Suppressor macrophage treated with lipopolysaccharide for 1 hour (primary cell): ENCODE measurements at places on chromosomes 4 and X.

GRCh38 chr4:7252510-7253340, 60.4 kb downstream of the SORCS2 start:
- DNase-seq: no peak

- DNase-seq: no peak
These were observed 420.5 kb downstream of the TLL1 start for GRCh38 chr4:166293556-166293955.

DNA sequence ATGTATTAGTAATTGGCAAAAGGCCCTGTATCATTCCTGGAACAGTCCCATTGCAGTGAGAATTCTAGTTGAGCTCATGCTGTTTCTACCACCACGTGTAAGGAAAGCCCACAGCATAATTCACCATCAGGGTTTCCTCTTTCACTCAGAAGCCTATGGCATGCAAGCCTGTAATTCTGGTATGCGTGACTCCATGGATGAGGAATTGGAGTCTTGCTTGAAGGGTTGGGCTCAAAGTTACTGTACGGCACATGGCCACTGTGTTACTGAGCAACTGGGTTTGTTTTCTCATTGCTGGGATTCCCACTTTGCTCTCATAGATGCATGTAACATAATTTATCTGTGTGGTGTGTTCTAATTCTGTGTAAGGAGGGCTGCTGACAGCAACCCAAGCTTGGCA, 132.3 kb upstream of the NR3C2 start:
- DNase-seq: no peak

- DNase-seq: no peak
These were observed 72.3 kb downstream of the IGSF1 start for GRCh38 chrX:131216828-131217227.

GRCh38 chrX:135421932-135422809, at the start of gene SMIM10L2A:
TSS of gene SMIM10L2A (plus strand) at chrX:135421944. CDS start at chrX:135422132, 188 bp downstream.
- no peak for DNase-seq

- no peak for DNase-seq
These were observed 113.9 kb upstream of the VAMP7 start for GRCh38 chrX:155767051-155767875.

- DNase-seq: no peak
These were observed 15.8 kb upstream of the GAGE10 start for GRCh38 chrX:49287665-49288064.

DNA sequence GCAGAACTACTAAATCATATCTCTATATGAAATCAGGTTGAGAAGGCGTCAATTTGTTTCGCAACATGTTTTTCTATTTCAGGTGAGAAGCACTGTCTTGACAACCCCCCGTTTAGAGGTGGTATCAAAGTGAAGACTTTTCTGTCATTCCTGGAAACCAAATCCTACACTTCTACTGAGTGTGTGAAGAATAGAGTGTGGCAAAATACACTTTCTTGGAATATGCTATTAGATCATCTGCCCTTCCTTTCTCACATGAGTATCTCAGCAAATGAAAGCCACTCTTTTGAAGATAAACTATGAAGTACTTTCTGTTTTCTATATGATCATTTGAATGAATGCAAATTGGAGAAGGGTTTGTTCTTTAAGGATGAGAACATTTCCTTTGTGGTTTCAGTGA, 174.0 kb upstream of the FMR1 start:
- DNase-seq: peak; percentile 19

- DNase-seq: peak; percentile 78
These were observed 1.2 kb downstream of the AKAP17A start for GRCh38 chrX:1592470-1593142.

GRCh38 chrX:8730812-8731558, 952 bp downstream of the ANOS1 start:
- DNase-seq: no peak

GRCh38 chrX:153873282-153874084, 12.5 kb downstream of the L1CAM start:
- DNase-seq: no peak
